ENCODE measurements at places on chromosomes 6 and 20.

DNA sequence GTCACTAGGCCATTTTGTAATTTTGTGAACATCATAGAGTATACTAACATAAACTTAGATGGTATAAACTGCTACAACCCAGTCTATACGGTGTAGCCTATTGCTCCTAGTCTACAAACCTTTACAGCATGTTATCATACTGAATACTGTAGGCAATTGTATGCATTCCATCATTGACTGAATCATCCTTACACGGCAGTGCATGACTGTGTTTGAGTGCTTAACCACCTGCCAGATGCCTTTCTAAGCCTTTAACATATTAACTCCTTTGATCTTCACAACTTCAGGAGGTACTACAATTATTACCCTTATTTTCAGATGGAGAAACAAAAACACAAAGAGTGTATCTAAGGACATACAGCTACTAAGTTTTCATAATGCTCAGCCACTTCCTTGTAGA, 14.0 kb downstream of the DPPA5 start:
- DNase-seq: no peak

DNA sequence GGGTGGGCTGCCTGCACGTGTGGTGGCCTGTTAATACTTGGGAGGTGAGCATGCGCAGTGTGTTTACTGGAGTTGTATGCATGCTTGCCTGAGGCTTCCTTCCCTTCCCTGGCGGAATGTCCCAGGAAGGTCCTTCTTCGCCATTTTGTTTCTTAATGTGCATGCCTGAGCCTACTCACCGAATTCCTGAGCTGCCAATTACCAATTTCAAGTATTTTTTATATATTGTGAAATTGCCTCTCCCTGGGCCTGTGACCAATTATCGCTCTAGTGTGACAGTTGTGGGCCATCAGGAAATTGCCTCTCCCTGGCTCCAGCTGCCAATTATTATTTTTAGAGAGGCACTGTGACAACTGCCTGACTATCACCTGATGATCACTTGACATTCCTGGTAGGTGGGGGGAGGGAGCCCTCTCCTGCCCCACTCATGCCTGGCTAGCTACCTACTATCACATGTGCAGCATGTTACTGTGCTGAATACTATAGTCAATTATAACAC, 70.0 kb downstream of the FAM50B start:
- no peak for DNase-seq

- no peak for DNase-seq
Measured at GRCh38 chr6:109164331-109164730, 69.0 kb downstream of the CEP57L1 start.

- no peak for DNase-seq
Measured at GRCh38 chr6:26116267-26116666, 29.0 kb downstream of the HFE start.

DNA sequence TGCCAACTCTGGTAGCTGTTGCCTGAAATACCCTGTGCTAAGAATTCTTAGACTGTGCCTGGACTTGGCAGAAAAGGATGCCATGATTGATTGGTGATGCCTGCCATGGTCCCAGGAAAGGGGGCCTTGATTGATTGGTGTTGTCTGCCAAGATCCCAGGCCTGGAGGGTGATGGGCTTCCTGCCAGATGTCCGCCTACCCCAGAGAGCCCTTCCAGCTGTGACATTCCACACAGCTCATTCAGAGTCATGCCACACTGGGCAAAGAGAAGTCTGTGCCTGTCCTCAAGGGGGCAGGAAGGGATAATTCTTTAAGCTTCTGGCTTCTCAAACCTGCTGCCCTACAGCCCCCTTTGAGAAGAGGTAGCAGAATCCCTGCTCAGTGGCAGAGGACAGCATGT, 24.6 kb downstream of the RIMS4 start:
- DNase-seq: no peak

DNA sequence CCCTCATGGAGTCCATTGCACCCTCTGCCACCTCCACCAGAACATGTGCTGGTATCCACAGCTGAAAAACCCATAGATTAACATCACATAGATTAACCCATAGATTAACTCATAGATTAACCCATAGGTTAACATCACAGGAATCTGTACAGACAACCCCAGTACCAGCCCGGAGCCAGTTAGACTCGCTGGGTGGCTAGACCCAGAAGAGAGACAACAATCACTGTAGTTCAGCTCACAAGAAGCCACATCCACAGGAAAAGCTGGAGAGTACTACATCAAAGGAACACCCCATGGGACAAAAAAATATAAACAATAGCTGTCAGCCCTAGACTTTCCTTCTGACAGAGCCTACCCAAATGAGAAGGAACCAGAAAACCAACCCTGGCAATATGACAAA, 25.1 kb downstream of the SERPINB9 start:
- DNase-seq: no peak

DNA sequence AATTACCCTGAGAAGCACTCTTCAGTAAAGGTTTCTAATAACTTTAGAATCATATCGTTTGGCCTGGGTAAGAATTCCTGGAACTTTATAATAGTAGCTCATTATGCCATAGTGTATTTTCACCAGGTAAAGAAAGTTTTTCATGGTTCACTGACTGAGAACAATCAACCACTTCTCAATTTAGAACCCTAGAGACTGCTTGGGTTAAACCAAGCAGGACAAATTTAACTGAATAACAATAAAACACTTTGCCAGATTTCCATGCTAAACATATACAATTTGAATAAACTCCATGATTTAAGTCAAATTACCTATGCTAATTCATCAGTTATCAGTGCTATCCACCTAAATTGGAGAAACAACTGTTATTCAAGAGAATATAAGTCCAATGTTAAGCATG, 99.4 kb downstream of the PLG start:
- DNase-seq: no peak
